ENCODE measurements at places on chromosomes 16 and 17.

DNA sequence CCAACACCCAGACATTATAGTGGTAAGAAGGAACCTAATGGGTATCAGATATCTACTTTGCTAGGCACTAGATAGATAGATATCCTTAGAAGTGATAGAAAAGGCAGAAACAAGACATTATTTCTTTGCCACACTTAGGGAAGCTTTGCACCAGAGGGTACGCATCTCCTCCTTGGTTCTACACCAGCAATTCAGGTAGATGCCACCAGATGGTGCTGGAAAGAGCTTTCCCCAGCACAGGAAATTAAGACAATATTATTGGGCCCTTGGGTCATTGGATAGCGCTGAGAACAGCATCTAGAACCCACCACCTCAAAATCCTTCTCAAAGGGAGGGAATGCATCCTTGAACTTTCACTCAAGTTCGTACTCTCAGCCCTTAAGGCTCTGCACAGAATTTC, 173.8 kb upstream of the CCL2 start:
- DNase-seq: no peak

- no peak for DNase-seq
Observed at GRCh38 chr16:77430360-77430759, 4.5 kb downstream of the ADAMTS18 start.

DNA sequence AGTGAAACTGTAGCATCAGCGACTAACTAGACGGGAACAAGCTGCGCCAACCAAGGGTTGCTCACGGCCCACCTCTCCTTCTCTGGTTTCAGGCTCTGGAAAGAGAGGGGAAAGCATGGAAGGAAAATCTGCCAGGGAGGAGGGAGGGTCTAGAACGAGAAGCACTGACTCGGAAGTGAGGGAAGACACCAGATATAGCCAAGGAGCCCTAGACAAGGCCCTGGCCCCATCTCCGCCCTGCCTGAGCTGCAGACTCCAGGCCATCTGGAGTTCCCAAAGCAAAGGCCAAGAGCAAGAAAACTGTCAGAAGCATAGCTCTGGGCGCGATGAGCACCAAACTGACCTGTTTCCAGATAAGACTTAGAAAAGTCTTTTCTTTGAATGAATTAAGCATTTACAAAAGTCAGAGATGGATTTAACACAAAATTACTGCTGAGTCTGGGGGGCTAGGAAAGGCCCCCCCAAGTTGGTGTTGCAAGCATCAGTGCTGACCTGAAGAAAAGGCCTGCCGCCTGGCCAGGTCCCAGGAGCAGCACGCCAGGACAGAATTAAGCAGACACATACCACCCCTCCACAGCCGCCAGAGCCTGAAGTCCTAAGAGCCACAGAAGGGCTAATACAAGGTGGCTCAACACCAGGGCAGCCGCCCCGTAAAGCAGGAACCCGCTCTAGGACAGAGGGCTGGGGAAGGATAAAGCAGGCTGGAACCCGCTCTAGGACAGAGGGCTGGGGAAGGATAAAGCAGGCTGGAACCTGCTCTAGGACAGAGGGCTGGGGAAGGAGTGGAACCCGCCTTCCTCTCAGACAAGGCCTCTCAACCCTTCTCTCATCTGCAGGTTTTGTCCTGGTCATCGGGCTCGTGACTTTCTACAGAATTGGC, 20.7 kb downstream of the TMEM204 start:
- no peak for DNase-seq

- no peak for DNase-seq
Observed at GRCh38 chr17:514584-514983, 162.0 kb upstream of the RPH3AL start.

- DNase-seq: no peak
Observed at GRCh38 chr17:74176546-74177001, 26.9 kb upstream of the RPL38 start.

DNA sequence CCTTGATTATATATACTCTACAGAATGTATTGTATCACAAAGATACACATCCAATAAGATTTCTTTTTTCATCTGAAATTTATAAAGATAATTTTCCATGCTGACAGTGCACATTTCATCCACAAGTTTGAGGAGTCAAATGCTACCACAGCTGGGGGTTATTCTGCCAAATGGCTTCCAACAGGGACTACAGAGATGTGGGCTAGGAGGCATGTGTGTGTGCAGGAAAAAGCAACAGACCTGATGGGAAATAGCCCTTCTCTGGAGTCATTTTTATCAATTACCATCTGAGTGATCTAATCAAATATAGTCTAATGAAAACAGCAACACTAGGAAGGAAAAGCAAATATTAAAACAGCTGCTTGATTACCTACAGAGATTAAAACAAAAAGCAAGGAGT, 290.5 kb downstream of the CEP112 start:
- DNase-seq: no peak

DNA sequence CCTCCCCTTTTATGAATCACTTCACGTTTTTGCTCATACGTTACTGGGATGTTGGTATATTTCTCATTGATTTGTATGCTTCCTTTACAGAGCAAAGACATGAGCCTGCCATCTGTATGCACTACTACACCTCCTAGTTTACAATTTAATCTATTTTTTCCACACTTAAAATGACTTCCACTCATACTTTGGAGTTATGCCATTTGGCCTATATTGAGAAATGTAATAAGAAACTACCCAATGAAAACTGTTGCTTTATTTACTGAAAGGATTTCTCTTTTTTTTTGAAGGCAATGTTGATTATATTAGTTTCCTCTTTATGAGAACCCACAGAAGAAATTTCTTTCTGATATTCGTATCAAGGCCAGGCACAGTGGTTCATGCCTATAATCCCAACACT, 43.1 kb downstream of the DUSP14 start:
- no peak for DNase-seq

DNA sequence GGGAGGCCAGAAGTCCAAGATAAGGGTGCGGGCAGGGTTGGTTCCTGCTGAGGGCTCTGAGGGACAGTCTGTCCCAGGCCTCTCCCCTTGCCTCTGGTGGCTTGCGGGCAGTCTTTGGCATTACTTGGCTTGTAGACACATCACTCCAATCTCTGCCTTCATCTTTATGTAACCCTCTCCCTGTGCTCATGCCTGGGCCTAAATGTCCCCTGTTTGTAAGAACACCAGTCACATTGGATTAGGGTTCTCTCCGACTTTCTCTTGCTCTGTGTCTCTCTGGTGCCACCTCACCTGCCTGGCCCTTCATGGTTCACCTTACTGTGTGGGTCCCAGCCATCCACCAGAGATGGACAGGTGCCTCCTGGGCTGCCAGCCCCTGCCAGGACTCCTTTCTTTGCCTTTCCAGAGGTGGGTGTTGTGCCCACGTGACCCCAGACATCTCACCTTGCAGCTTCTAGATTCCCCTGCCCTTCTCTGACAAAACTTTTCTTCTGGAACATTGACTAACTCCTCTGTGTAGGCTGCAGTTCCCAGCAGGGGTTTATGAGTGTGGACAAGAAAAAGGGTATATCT, 205.8 kb downstream of the MSI2 start:
- DNase-seq: no peak

DNA sequence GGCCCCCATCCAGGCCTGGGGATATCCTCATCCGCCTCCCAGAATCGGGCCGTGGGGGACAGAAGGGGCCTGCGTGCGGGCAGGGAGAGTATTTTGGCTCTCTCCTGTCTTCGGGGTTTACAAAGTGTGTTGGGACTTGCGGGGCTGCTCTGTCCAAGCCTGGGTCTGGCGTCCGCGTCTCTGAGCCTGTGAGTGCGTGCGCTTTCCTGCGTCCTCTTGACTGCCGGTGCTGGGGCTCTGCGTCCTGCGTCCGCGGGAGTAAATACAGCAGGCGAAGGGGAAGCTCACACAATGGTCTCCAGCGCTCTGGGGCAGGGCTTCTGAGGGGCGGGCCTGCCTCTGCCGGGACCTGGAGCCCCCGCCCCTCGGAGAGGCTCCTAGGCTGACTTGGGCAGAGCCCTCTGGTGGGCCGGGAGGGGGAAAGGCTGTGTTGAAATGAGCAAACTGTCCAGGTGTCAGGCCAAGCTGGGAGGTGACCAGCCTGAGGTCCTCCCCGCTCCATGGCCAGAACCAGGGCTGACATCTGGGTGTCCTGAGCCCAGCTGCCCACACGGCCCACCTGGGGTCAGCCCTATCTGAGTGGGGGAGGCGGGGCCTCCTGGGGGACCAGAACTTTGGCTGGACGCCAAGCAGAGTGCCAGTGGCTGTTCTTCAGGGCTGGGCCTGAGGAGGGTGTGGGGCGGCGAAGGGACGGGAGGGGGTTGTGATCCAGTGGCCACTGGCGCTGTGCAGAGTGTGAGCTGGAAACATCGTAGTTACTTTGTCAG, 233.6 kb downstream of the SEC14L1 start:
- no peak for DNase-seq

DNA sequence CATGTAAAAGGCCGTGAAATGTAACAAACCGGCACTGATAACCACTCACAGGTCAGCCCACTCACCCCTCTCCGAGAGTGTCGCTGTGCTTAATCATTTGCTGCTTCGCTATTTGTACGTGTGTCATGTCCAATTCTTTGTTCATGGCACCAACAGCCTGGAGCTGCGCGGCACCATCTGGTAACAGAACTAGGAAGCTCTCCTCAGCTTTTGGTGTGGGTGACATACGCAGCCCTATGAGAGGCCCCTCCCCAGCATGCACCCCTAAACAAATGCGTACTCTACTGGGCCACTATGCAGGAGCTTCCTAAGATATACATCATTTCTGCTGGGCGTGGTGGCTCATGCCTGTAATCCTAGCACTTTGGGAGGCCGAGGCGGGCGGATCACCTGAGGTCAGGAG, 2.3 kb upstream of the PECAM1 start:
- DNase-seq: no peak

GRCh38 chr16:11405331-11406176, 60.3 kb downstream of the RMI2 start:
- DNase-seq: no peak

- no peak for DNase-seq
Observed at GRCh38 chr17:78857266-78857665, 16.7 kb upstream of the USP36 start.

DNA sequence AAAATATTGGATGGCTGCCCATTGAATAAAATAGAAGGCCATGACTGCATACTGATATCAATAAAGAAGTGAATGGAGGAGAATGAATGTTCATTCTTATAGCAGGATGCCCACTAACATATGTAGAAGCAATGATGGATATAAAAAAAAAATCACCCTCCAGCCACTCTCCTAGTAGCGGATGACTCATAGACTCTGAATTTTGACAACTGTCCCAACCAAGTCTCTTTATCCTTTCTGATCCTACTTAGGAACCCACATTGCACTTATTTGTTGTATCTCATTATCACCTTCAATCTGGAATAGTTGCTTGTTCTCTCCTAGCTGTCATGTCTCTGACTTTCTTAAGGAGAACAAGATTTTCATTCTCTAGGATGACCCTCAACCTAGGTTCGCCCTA, 429.9 kb downstream of the HS3ST3B1 start:
- no peak for DNase-seq

DNA sequence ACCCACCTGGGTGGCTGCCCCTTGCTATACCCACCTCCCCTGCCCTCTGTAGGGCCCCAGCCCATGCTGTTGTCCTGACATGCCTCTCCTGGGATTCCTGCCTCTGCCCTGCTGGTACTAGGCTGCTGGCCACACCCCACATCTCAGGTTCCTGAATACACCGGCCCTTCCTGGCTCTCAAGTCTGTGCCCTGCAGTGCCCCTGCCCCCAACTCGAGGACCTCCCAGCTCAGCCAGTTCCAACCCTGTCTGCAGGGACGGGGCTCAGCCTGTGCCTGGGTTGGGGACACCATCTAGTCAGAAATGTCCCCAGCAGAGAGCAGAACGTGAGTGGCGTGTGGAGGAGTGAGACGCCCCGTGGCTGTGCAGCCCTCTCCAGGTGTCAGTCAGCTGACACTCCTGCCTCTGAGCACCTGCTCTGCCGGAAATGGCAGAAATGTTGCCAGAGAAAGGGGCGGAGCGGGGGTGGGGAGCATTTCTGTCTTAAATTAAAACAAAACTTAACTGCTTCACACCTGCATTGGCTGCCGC, 28.7 kb downstream of the ACSF3 start:
- DNase-seq: no peak

- DNase-seq: no peak
Observed at GRCh38 chr16:85573045-85573695, 40.0 kb upstream of the GSE1 start.

GRCh38 chr17:77223642-77224420, 83.1 kb downstream of the SEC14L1 start:
- no peak for DNase-seq

- DNase-seq: no peak
Observed at GRCh38 chr17:12510535-12510934, 155.2 kb upstream of the MYOCD start.

GRCh38 chr17:75549246-75550138, 24.0 kb downstream of the LLGL2 start:
- no peak for DNase-seq

GRCh38 chr16:11005611-11005975, 61.2 kb downstream of the CLEC16A start:
- DNase-seq: no peak

DNA sequence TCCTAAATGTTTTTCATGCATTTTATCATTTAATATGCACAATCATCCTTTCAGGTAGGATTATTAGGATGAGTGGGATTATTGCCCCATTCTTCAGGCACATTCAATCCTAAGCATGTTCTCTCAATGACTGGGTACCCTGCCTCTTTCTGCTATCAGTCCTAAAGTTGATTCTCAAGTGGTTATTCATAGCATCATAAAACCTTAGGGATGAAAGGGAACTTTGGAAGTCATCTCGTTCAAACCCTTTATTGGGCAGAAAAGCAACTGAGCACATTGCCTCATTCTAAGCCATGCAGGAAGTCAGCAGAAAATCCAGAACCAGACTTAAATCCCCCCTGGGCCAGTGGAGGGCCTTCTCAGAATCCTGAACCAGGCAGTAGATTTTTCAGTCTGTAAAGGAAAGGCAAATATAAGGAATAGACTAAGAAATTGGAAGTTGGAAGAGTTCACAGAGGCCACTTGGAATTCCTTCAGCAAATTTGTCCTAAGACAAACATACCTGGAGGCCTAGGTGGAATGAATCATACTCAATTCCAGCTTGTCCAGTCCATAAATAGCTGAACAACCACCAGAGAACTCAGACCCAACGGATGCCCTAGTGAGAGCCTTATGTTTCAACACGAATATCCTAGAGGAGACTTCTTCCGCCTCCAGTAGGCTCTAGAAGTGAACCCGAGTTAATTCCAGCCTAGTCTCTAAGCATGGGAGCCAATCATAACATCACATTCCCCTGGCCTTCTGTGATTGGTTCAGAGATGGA, 62.7 kb downstream of the IRX6 start:
- no peak for DNase-seq

GRCh38 chr16:17395849-17396480, 74.8 kb downstream of the XYLT1 start:
- no peak for DNase-seq

DNA sequence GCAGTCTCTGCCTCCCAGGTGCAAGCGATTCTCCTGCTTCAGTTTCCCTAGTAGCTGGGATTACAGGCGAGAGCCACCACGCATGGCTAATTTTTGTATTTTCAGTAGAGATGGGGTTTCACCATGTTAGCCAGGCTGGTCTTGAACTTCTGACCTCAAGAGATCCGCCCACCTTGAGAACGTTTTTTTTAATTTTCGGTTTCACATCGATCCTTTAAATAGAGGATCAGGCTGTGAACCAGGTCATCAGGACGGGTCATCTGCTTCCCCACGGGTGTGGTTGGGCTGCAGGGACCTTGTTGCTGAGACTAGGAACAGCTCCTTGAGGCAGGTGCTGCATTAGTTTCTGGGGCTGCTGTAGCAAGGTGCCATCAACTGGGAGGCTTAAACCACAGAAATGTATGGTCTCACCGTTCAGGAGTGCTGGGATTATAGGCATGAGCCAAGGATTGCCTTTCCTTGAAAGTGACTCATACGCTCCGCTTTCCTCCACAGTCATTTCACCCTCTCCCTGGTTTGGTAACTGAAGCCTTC, 7.9 kb upstream of the NAGPA start:
- DNase-seq: peak; percentile 17
